ENCODE measurements at places on chromosomes 12 and 14.
A peak's percentile ranks its signal among the peaks of the same experiment; 100 is the strongest.

DNA sequence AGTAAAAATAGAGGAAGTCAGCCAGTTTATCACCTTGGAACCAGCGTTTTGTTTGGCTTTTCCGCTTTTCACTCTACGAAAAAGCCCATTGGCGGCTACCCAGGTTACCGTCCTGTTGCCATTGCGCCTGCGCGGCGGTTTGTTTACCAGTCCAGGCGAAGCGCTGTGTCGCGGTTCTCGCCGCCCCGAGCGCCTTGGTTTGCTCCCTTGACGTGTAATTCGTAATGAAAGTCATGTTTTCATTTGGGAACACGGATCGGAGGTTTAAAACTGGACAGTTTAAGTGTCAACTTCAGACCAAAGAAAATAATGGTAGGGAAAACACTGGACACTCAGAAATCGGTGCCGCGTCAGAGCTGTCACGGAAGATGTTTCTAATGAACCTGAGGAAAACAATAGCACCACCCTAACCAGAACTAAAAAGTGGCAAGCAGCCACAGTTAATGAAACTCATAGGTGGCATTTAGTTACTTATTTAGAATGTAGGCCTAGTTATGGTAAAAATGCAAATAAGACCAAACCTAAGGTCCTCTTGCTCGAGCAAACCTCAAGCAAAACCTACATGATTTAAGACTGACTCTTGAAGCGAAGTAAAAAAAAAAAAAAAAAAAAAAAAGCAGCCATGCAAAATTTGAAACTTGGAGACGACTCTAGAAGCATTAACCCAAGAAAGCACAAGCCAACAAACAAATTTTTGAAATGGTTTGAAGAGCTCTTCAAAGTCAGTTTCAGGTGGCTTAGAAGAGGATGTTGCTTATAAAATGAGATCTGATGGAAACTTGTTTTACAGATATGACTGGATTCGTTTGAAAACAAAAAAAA, 790 bp upstream of the GPR19 start:
- peak; percentile 87 for DNase-seq

DNA sequence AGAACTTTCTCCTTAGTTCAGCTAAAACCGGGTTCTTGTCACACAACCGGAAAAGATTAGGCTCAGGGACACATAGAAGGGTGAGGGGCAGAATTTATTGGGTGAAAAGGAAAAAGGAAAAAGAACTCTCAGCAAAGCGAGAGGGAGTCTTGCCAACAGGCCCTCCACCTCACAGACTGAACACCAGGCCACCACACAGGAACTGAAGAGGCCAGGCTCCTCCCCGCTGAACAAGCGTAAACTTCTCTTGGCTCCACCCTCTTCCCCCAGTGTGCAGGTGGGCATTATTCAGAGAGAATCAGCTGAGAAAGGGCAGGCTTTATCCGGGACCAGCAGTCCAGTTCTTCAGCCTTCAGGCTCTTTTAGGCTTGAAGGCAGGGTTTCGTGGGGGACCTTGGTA, 125.6 kb upstream of the FGD4 start:
- DNase-seq = no peak

DNA sequence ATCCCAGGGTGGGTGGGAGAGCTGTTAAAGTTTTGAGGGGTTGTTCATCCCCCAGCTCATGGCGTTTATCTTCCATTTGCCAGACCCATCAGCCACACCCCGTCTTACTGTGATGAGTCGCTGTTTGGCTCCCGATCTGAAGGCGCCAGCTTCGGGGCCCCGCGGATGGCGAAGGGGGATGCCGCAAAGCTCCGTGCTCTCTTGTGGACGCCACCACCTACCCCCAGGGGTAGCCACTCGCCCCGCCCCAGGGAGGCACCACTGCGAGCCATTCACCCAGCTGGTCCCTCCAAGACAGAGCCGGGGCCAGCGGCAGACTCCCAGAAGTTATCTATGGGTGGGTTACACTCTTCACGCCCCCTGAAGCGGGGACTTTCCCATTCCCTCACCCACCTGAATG, 5.7 kb downstream of the RITA1 start:
- no peak for DNase-seq

DNA sequence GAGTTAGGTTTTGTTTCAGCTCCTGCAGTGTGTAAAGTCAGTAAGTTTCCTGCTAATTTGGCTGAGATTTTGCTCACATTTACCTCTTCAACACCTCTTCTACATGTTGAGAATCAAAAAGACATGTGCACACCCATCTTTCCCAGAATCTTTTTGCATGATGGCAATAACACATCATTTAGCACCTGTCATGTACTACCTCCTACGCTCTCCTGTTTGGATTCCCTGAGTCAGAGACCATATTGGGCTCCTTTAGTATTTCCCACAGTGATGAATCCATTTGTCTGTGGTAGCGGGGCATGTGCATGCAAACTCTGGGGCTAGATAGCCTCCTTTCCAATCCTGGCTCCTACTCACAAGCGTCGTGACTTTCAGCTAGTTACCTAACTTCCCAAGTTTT, 20.1 kb downstream of the PLBD1 start:
- no peak for DNase-seq

GRCh38 chr12:105270671-105271255, 34.8 kb upstream of the APPL2 start:
- DNase-seq = no peak

DNA sequence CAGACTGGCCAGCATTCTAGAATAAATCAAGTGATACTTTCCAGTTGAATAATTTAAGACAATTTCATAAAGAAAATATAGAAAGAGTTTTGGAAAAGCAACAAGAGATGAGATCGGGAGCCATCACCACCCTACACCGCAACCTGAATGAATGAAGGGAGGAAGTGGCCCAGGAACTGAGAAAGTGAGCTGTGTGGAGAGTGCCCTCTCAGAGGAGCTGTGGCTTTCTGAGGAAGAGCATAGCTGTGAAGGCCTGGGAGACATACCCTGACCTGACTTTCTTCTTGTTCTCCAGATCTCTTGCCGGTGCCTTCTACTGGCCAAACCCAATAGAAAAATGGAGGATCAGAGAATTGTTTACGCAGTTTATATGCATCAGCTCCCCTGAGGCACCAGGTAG, 79.3 kb upstream of the TSPAN8 start:
- DNase-seq = no peak

DNA sequence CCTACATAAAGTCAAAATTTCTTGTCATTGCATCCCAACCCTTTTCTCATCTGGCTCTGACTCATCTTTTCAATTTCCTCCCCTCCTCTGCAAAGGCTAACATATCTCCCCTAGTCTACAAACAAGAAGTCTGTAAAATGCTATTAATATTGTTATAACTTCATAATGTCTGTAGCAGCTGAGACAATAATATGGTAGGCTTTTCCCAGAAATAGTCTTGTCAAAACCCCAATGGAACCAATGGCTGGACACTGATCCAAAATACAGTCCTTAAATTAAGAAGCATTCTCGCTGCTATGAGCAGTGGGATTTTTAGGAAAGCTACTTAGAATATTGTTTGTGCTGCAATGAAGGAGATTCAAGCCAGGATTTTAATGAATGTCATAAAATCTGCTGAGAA, 131.4 kb downstream of the KLHL28 start:
- DNase-seq = no peak

- DNase-seq = no peak
These were observed 63.5 kb downstream of the MAPKAPK5 start for GRCh38 chr12:111905502-111905901.

DNA sequence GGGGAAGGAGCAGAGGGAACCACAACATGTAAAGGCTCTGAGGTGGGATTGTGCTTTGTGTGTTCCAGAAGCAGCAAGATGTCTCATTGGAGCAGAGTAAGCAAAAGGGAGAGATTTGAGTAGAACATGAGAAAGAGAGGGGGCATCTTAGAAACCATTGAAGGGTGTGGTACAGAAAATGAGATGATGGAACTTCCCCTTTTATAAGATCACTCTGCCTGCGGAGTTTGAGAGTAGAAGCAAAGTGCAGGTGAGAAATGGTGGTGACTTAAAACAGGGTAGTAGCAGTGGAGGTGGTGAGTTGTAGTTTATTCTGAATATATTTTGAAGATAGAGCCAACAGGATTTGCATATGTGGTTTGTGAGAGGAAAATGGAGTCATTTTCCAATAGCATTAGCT, 56.0 kb downstream of the FBXO34 start:
- no peak for DNase-seq

DNA sequence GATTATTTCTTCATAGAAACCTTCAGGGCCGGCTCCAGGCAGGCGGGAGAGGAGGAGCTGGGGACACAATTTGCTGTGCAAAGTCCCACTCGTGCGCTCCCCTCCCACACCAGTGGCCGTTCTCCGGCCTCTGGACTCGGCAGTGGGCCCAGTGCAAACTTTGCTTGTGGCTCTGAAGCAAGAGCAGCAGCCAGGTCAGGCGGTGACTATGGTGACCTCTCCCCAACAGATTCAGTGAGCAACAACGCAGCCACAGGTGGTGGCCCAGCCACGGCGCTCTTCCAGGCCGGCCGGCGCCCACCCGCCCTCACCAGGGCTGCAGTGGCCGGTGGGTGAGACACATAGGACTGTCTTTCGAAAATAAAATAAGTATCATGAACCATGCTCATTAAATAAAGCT, 29.5 kb downstream of the VPS37B start:
- DNase-seq = no peak

DNA sequence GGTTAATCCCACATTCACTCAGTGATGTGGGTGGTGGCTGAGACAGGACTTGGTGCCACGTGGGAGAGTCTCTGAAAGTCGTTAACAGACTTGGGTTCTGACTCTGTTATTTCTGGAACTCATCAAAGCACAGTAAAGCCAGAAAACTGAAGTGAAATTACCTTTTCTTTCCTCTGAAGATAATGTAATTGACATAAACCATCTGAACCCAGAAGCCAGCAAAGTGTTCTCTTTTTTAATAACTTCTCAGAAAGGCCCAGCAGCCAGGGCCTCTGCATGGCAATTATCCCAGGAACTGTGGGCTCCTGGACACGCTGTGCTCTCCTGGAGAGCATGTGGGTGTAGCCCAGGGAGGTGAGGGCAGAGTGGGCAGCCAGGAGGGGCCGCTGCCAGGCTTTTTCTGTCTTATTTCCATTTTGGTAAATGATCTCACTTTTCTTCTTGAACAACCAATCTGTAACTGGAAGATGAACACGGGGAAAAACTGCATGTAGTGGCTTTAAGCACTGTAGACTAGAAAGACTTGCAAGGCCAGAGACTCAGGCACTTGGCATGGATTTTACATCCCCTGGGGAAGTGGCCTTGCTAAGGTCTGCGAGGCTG, 444.1 kb upstream of the TMEM132C start:
- no peak for DNase-seq

- DNase-seq = no peak
These were observed 7.2 kb downstream of the OR8S1 start for GRCh38 chr12:48532601-48533000.

- no peak for DNase-seq
These were observed 84.3 kb downstream of the DYRK2 start for GRCh38 chr12:67732857-67733256.

- no peak for DNase-seq
These were observed 36.5 kb upstream of the ANO4 start for GRCh38 chr12:100758083-100758482.

DNA sequence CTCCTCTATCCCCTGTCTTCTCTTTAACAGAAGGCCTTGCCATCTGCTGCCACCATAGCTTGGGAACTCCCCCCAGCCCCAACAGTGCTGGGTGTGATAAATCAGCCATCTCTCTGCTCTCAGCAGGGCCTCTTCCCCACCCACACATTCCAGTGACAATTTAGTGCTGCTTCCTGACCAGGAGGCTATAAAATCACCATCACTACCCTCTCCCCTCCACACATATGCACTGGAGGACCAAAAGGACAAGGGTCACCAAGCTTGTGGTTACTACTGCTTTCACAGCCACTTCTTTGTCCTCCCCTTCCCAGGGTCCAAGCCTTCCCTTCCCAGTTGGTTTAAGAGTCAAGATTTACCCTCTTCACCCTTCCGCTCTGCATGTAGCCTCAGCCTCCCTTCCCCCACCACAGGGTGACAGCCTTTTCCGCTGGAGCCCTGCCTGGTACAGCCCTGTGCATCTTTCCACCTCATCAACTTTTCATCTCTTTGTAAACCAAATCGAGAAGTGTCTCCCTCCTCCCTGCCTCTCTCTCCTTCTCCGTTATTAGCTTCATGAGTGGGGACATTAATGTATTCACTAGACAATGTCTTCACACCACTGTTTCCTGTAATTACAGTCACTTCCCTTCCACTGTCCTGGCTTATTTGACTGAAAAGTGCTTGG, 9.4 kb downstream of the PSMB5 start:
- no peak for DNase-seq

- DNase-seq = no peak
These were observed 160.4 kb downstream of the AACS start for GRCh38 chr12:125225641-125226040.

GRCh38 chr14:54470701-54471100, 18.1 kb downstream of the GMFB start:
- DNase-seq = no peak

DNA sequence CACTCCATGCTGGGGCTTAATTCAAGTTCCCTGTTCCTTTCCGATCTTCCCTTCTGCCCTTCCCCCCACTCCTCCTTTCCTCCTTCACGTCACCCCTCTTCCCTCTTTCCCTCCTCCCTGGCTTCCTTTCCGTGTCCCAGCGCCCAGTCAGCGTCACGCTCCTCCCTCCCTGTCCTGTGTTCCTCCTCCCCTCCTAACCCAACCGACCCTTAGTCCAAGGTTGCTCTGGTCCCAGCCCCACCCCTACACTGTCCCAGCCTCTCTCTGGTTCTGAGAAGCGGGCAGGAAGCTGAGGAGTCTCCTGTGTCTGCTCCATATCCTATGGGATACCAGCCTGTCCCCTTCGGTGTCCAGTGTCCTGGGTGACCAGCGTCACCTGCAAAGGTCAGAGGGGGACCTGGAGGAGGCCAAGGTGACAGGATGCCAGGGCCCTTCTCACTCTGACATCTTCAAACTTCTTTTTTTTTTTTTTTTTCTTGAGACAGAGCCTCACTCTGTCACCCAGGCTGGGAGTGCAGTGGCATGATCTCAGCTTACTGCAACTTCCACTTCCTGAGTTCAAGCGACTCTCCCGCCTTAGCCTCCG, 56.2 kb upstream of the TSPAN9 start:
- no peak for DNase-seq

- DNase-seq = no peak
These were observed 97.0 kb downstream of the PHETA1 start for GRCh38 chr12:111271674-111272418.

DNA sequence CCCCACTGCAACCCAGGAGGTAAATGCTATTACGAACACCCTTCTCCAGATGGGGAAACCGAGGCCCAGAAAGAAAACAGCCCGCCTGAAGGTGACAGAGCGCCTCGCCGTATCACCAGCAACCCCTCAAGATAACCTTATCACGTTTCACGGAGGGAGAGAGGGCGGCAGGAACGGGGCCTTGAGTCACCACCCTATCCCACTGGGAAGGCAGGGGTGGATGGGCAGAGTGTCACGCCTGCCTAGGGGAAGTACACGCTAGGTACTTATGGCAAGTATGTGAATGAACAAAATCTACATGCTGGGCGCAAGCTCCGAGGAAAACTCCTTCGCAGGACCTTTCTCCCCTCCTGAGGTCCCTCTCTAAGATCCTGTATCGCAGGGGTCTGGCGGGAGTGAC, 17.8 kb downstream of the NCOR2 start:
- DNase-seq = no peak

GRCh38 chr14:97179573-97179972, 382.4 kb downstream of the VRK1 start:
- DNase-seq = no peak

GRCh38 chr14:49950275-49951228, 57.7 kb downstream of the ARF6 start:
- peak; percentile 82 for DNase-seq

GRCh38 chr12:70177631-70178030, 65.6 kb upstream of the CNOT2 start:
- DNase-seq = no peak
